CD4-positive, alpha-beta T cell (primary cell): ENCODE measurements at places on chromosomes 16 and 17.

- DNase-seq, result no peak
Measured at GRCh38 chr17:9306086-9306485, 269.5 kb downstream of the STX8 start.

DNA sequence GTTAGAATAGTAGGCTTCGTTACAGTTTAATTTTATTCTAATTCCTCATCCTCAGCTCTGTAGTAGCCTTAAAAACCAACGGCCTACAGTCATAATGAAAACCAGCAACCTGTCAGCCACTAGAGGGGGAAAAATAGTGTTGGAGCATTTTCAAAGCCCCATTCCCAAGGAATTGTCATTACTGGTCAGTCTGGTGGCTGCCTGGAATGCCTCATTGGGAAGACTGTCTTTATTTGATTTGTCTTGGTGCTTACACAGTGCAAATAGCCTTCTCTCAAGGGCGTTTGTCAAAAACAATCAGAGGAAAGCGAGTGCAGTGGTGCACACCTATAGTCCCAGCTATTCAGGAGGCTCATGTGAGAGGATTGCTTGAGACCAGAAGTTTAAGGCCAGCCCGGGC, 4.7 kb downstream of the LPCAT2 start:
- no peak for DNase-seq

DNA sequence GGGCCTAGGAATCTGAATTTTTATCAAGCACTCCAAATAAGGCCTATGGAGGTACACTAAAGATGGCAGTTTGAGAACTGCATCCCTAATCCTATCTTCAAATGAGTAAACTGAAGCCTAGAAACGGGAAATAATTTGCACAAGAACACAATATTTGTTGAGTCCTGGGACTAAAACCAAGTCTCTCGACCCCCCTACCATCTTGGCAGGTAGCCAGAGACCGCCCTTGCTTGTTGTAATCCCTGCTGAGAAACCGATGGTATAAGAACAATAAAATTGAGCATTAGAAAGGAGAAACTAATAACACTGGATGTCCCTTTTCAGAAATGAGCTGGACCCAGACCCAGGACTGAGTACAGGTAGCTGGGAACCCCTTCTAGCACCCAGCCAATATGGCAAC, 24.4 kb downstream of the ADAMTS18 start:
- DNase-seq, result no peak

DNA sequence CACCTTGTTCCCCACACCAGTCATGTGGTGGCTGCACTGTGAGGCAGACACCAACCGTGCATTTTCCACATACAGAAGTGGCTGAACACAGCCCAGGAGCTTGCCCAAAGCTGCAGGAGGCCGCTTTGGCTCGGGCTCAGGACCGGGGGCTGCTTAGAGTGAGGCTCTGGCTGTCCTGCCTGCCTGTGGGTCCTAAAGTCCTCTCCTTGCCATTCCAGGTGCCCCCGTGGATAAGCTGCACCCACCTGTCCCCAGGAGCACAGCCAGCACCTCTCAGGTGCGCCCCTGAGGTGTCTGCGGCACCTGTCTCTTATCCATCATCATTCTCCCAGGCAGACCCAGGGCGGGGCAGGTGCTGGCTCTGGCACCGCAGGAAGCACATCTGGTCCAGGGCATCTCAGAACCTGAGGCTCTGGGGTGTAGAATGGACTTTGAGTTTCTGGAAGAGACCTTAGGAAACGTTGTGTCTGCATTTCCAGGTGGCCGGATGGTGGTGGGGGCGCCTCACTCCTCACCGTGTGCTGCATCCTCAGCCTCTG, 180.5 kb upstream of the ZNF469 start:
- DNase-seq, result no peak

- no peak for DNase-seq
Measured at GRCh38 chr17:77863814-77864161, 94.7 kb upstream of the TNRC6C start.

DNA sequence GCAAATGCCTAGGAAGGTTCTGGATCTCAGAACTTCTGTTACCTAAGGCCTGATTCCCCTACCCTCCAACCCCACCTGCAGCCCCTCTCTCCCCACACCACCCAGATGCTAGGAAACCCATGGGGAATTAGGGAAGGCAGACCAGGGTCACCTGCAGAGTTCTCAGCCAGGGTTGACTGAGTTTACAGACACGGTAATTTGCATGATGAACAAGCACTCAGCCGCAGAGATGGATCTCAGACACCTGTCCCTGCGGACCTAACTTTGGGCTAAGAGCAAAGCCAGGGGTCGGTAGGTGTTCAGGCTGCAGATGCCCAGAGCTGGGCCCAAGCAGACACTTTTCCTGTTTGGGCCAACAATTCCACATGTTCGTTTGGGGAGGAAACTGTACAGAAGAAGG, 2.9 kb downstream of the ABI3 start:
- no peak for DNase-seq

- no peak for DNase-seq
Measured at GRCh38 chr16:71217506-71217905, 13.0 kb downstream of the HYDIN start.
